Jurkat, Clone E6-1 (cell line): ENCODE measurements at places on chromosomes 16 and 17.
A peak's percentile ranks its signal among the peaks of the same experiment; 100 is the strongest.

DNA sequence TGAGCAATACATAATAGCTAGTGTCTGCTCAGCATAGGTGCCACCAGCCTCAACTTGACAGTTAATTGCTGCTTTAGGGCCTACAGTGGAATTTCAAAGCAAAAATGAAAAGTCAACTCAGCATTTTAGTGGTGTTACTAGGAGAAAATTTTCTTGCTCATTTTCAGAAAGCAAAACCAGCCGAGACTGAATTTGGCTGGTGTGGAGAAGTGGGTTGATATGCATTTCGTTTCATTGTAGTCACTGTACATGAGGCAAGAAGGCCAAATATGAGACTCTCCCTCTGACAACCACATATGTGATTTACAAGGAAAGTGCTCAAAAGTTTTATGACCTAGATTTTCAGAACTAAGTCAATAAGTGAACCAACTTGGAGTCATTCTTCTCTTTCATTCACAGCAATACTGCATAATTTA is 54.0 kb downstream of the DUSP14 start:
- no peak for DNase-seq

GRCh38 chr17:3447625-3448024 is 14.0 kb upstream of the OR1E2 start:
- peak; percentile 14 for DNase-seq

GRCh38 chr17:20952183-20952582 is 90.6 kb downstream of the USP22 start:
- DNase-seq: no peak

DNA sequence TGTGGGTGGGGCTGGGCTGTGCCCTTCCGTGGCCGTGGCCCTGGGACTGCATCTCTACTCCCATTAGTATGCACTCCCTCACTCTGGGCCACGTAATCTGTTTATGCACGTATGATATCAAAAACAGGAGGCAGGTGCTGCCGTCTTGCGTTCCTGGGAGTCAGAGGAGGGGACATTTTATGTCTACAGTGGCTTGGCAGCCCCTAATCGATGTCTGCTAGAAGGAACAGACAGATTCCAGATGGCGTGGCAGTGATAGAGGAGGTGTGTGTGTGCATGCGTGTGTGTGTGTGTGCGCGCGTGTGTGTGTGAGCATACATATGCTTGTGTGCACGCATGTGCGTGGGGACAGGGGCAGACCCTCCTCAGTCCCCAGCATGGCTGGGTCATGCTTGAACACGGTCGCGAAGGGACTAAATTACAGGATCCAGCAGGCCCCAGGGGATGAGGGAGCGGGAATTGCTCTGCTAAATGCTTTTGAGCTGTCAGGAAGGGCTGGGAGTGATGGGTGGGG is 44.7 kb downstream of the SREBF1 start:
- DNase-seq: no peak

GRCh38 chr17:36106493-36106835 is 2.8 kb downstream of the CCL4 start:
- no peak for DNase-seq

DNA sequence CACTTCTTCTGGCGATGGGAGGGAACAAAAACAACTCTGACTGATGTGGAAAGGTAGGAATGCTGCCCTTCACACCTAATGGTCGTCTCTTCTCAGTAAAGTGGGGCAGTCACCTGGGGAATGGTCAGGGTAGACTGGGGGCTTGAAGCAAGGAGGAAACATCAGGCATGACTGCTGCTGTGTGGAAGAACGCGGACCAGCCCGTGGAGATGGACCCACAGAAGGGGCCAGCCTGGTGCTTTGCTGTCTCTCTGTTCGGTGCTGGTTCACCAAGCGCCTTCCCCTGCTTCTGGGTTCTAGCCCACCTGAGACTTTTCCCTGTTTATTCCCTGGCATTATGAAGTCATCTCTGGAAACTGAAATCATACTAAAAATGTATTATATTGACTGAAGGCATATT is 96.2 kb upstream of the DNAH17 start:
- no peak for DNase-seq

GRCh38 chr17:65593855-65594845 is 32.7 kb upstream of the AXIN2 start:
- no peak for DNase-seq

DNA sequence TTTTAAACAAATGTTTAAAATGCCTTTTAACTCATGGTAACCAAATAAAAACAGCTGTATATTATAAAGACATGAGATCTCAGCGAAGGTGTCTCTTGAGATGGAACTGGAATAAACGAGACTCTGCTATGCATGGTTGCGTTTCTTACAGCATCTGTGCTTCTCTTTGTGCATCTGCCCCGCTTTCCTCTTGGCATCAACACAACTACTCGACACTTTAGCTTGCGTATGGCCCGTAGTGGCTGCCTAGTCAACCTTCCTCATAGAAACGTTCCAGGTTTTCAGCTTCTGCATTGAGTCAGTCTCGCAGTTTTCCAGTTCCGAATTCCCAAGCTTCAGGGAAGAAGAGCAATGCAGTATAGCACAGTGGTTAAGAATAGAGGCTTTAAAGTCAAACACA is 214.9 kb downstream of the CEP112 start:
- DNase-seq: no peak

DNA sequence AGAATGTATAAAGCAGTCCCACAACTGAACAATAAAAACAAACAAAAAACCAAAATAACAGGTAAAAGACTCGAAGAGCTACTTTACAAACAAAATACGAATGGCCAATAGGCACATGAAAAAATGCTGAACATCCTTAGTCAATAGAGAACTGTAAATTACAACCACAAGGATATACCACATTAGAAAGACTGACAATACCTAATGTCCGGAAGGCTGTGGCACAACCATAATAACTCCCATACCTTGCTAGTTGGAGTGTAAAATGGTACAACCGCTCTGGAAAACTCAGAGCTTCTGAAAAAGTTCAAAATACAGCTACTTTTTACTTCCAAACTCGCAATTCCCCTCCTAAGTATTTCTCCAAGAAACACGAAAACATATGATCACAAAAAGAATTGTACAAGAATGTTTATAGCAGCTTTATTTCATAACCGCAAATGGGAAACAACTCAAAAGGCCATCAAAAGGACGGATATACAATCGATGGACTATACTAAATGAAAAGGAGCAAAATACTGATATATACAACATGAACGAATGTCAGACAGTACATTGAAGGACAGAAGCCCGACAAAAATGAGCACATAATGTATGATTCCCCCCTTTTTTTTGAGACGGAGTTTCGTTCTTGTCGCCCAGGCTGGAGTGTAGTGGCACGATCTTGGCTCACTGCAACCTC is 2.3 kb downstream of the TP53 start:
- peak; percentile 18 for DNase-seq

GRCh38 chr17:49361902-49362722 is at the start of gene ZNF652:
TSS of gene ZNF652 (minus strand) at chr17:49362250. CDS start at chr17:49317725, 44,525 bp downstream.
- peak; percentile 87 for DNase-seq

GRCh38 chr16:81238296-81239011 is at the start of gene BCO1:
TSS of gene BCO1 (plus strand) at chr16:81238689. CDS start at chr16:81238909, 220 bp downstream.
- no peak for DNase-seq
